Stimulated activated CD4-positive, alpha-beta T cell treated with anti-CD3 and anti-CD28 coated beads, Interleukin-4, amount 100 ng/mL, for 1 hour (primary cell): ENCODE measurements at places on chromosomes 5 and 9.
A peak's percentile ranks its signal among the peaks of the same experiment; 100 is the strongest.

GRCh38 chr9:112887381-112887780 is 3.3 kb downstream of the SLC46A2 start:
- DNase-seq = no peak

DNA sequence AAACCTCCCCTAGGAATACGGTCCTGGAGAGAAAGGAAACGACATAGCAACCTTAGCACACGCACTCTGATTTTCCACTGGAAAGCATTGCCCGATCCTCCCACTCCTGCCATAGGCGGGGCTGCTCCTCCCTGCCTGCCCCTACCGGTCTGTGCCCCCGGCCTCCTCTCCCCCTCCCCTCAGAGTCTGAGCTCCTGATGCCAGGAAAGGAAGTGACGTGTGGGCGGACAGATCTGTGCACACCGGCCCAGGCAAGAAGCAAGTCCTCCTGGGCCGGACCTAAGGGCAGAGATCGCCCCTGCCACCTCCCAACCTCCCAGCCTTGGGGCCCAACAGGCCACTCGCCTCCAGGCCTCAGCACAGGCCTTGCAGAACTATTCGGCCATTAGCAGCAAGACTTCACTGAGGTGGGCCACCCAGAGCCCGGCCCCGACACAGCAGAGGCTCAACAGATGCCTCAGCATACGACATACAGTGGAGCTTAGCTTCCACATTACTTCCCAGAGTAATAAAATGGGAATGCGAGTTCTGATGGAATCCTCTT is 7.2 kb downstream of the NINJ1 start:
- DNase-seq = no peak

DNA sequence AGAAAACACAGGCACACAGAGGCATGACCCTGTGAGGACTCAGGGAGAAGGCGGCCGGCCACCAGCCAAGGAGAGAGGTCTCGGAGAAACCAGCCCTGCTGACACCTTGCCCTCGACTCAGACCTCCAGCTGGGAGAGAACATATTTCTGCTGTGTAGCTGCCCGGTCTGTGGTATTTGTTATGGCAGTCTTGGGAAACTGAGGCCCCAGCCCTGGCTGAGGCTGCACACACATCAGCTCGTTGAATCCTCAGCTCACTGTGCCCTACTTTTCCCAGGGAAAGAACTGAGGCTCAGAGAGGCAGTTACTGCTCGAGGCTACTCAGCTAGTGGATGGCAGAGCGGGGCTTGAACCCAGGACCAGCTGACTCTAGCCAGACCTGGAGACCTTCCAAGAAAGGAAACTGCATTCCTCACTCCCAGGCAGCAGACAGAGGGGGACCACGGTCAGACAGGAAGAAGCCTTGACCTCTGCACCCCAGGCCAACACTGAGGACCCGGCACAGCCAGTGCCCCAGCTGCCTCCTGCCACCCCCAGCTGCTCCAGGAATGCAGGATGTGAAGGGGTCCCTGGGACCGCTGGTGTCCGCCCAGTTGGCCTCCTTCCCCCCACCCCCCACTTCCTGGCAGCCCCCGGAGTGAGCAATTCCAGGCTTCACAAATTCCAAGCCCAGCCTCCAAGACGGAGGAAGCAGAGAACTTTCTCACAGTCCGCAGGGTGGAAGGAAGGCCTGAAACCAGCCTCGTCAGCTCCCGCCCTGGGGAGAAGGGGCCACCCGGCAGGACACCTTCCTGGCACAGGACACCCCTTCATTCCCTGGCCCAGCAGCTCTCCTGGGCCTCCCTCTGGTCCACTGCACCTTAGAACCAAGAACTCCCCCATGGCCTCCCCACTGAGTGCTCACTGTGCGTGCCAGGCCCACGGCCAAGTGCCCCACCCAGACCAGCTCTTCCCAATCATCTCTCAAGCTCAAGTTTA is 69.9 kb downstream of the LRSAM1 start:
- DNase-seq = no peak

GRCh38 chr5:78959767-78960166 is 25.3 kb downstream of the ARSB start:
- no peak for DNase-seq

DNA sequence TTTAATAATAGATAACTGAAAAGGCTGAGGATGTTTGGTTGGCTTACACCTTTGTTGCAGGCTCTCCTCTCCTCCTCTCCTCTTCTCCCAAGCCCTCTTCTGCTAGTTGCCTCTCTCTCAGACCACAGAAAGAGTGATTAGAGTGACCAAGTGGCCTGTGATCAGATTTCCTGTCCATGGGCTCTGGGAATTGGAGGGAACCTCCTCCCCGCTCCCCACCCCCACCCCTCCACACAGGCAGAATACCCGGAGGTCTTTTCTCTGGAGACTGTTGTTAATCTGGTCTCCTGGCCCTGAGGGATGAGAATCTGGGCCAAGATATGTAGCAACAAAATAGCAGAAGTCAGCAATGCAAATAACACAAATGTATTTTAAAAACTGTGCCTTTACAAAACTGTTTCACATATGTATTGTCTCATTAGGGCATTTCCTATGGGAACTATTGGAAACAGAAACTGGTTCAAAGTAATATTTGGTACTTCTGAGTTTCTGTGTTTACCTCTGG is 361.3 kb downstream of the NR2F1-AS1 start:
- no peak for DNase-seq

GRCh38 chr5:177434942-177435738 is 8.7 kb downstream of the GRK6 start:
- DNase-seq = no peak

DNA sequence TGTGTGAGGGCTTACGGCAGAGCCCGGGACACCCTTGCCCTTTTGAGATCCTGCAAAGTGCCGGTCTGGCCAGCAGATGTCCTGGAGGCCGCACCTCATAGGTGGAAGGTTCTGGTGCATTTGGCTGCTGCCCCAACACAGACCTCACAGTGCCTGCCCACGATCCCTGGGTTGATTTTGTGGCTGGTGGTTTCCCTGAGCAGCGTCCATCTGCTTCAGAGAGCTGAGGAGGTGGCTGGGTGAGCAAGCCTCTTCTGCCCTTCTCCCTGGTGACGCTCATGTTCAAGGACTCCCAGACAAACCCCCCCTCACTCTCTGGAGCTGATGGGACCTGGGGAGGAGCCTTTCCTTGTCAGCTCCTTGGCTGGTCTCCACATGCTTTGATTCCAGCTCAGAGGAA is 18.9 kb downstream of the BNIP1 start:
- no peak for DNase-seq

- peak; percentile 76 for DNase-seq
Measured at GRCh38 chr5:159987031-159987674, 21.8 kb upstream of the TTC1 start.

GRCh38 chr5:180353048-180353979 is at the start of gene GFPT2:
TSS of gene GFPT2 (minus strand) at chr5:180353336. CDS start at chr5:180353217, 119 bp downstream.
- peak; percentile 71 for DNase-seq

DNA sequence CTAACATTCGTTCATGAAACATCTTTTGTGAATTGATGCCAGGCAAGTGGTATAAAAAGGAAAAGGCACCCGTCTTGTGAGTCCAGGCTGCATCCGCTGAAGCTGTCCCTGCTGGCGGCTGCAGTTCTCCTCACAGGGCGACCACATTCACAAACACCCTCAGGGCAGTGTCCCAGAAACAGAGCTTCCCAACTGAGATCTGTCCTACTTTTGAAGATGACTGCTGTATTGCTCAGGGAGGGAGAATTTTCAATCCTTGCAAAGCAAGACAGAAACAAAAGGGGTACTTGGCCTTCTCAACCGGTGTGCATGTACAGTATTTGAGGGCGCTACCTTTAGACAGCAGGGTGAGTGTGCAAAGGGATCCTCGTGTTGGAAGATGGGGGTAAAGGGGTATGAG is 316.1 kb downstream of the GADD45G start:
- DNase-seq = no peak

DNA sequence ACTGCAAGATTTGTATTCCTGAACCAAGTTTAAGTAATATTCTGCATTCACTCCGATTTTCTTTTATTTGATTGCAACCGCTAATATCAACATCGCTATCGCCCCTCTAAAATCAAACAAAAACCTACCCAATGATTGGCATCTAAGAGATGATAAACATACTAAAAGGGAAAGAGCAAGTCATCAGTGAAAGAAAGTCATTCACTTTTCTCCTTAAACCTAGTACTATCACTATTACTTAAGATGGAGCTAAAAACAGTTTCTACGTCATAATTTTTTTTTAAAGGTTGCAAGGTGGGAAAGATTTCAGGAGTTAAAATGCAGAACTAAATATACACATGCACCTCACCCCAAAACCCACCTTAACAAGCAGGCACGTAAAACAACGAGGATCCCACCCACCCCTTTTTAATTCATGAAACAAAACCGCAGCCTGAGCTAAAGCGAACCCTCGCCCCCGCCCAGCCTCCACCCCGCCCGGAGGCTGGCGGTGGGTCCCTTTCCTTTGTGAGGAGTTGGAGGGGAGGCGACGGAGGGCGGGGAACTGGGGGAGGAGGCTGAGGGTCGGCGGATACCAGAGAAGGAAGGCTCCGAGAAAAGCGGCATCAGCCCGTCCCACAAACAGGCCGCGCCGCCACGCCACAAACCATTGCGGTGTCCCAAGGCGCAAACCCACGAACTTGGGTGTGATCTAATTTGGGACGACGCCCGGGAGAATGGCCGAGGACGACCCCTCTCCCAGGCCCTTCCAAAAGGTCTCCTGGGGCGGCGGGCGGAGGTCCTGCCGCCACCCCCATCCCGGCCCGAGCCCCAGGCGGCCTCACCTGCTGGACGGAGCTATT is 861 bp downstream of the UBQLN1 start:
- DNase-seq = peak; percentile 72

DNA sequence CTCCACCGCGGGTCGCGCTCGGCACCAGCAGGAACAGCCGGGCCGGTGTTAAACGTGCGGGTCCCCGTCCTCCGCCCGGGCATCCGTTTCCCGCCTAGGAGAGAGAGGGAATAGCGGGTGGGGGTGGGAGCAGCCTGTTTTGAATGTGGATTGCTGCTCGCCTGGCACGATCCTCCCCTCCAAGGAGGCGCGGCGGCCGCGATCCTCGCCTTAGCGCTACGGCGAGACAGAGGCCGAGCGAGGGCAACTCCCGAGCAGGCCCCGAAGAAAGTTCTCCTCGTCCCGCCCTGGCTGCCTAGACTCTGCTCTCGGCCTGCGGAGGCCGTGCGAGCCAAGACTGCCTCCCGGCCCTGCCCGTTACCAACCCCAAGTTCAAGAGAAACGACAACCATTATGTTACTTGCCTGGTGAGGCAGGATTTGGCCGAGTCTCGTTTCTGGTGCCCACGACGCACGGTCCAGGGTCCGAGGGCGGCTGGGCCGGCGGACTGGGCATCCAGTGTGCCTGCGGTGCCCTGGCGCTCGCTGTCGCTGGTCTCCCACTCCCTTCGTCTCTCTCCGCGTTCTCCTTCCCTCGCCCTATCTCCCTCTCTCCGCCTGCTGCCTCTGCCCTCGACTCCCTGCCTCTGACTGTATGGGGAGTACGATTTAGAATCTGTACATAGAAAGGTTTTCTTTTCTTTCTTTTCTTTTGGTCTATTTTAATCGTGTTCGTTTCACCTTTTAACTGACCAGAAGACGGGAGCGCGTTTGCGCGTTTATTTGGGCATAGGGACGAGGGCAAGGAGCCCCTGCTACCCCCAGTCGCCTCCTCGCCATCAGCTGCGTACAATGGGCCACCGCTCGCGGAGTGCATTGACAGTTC is 724 bp downstream of the NR2F1-AS1 start:
- DNase-seq = no peak

DNA sequence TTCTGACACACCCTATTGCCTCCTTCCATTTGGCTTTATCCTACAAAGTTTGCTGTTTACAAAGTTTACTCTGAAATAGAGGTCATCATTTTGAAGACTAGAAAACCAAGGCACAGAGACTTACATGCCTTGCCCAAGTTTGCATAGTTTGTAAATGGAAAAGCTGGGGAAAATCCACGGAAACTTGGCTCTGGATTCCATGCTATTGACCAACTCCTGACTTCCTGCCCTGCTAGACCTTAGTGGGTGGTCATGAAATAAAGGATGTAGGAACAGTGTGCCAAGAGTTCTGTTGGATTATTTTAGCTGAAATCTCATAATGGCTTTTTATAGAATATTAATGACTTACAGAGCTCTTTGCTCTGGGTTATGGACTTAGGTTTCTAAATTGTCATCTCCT is 69.5 kb downstream of the GRIA1 start:
- no peak for DNase-seq

GRCh38 chr5:95759005-95759404 is 27.9 kb downstream of the RHOBTB3 start:
- no peak for DNase-seq

DNA sequence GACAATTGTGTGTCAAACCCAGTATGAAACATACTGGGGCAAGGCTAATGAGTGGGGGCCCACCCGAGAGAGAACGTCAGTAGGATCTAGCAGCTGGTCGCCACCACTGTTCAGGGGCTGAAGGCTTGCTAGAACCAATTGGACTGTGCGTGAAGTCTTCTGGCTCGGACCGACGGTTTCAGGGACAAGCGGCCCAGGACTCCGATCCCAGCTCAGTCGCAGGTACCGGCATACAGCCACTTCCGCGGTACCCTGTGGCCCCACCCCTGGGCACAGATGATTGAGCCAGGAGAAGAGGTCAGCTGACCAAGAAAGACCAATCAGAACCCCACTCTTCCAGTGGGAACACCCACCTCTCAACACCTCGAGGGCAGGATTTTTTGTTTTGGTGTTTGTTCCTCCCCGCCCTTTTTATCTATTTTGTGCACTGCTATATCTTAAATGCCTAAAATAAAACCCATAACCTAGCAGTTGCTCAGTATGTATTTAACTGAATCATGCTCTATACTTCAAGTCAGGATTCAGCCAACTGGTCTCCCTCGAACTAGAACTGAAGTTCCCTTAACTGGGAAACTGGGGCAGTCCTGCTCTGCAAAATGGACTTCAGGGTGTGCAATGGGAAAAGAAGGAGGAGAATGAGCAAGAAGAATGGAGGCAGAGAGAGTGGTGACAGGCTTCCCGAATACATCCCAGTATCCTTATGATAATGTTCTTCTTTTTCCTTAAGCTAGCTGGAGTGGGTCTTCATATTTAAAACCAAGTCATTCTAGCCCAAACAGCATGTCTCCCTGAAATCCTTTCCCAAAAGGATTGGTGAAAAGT is 21.1 kb upstream of the CPEB4 start:
- DNase-seq = no peak

DNA sequence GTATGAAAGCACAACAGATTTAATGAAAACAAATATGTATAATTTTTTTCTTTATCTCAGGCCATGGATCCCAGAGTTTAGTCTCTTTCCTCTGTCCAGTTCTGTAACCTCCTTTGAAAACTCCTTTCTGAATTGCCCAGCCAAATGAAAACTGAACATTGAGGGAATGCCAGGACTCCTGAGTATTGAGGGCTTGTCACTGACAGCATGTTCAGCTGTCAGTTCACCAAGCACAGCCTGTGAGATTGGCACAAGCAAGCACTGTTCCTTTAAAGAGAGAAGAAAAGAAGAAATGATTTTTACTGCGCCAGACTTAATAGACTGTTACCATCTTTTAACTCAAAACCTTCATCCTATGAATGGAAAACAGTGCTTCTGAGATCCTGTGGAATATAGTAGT is 27.3 kb downstream of the TTC1 start:
- no peak for DNase-seq

DNA sequence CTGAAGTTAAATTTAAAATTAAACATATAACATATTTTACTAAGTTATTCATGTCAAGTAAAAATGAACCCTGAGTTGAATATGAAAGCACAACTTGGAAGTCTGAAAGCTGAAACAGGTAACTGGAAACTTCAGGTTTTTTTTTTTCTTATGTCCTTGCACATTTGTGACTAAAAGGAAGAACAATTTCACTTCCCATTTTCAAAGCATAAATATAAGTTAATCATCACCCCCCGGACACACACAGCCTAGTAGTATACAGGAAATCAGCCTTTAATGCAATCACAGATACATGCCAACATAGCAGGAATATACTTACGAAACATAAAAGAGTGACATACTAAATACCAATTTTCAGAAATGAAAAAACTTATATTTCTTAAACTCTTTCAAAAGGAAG is 225.9 kb downstream of the RFX3 start:
- no peak for DNase-seq
